ENCODE measurements at places on chromosomes 12 and 14. TPM values are rescaled to one million over a fixed set of nuclear protein-coding genes. Genes with fewer than 3 reads are reported as not detected.

The SYNDIG1L gene
- total RNA-seq = under 0.01 TPM

The LHX5 gene
- total RNA-seq = not detected

The RD3L gene
- not detected for total RNA-seq

The MSRB3 gene
- 91.8 TPM for total RNA-seq

The SLC6A15 gene
- 0.33 TPM for total RNA-seq

The HEBP1 gene
- total RNA-seq = 26.4 TPM

The MAP1LC3B2 gene
- 0.52 TPM for total RNA-seq

The LRRC43 gene
- total RNA-seq = 1.2 TPM

The SLC39A5 gene
- 0.20 TPM for total RNA-seq

The OTX2 gene
- total RNA-seq = not detected

The SCFD1 gene
- total RNA-seq = 94.2 TPM

The SMIM41 gene
- 0.07 TPM for total RNA-seq

The KCNK13 gene
- 0.07 TPM for total RNA-seq

The GYS2 gene
- total RNA-seq = not detected

The SLC8A3 gene
- 0.33 TPM for total RNA-seq

The KRT73 gene
- not detected for total RNA-seq

The MYL2 gene
- total RNA-seq = not detected

The HSPB8 gene
- 33.8 TPM for total RNA-seq

The IRAK4 gene
- total RNA-seq = 15.1 TPM

The FAM177A1 gene
- 49.3 TPM for total RNA-seq

The SYCP3 gene
- total RNA-seq = 0.33 TPM

The INSM2 gene
- total RNA-seq = not detected
